ENCODE measurements at places on chromosomes 12 and 14.
A peak's percentile ranks its signal among the peaks of the same experiment; 100 is the strongest.

DNA sequence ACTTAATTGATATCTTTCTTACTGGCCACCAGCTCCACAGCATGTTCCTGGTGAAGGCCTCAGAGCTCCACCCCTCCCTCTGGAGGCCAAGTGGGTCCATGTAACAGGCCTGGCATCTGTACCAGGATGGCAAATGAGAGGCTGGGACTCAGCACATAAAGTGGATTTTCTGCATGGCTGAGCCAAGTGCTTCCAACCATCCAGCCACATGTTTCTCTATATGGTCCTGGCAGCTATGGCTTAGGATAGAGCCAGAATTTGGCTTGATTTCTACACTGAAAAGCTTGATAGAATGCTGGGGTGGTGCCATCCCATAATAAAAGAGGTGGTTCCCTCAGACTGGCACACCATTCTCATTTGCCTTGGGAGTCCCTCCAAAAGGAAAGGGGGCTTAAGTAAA is 94.1 kb downstream of the PAX9 start:
- DNase-seq, result no peak

GRCh38 chr14:56900726-56901125 is 90.4 kb upstream of the OTX2 start:
- DNase-seq, result no peak

GRCh38 chr12:6927379-6928021 is at the start of gene ATN1:
Gene ATN1, plus strand, starts transcription at chr12:6927959. Its CDS starts 6,043 bp downstream, at chr12:6934002.
- DNase-seq, result peak; percentile 60

- no peak for DNase-seq
Measured at GRCh38 chr12:28453686-28454085, 263.4 kb downstream of the CCDC91 start.

DNA sequence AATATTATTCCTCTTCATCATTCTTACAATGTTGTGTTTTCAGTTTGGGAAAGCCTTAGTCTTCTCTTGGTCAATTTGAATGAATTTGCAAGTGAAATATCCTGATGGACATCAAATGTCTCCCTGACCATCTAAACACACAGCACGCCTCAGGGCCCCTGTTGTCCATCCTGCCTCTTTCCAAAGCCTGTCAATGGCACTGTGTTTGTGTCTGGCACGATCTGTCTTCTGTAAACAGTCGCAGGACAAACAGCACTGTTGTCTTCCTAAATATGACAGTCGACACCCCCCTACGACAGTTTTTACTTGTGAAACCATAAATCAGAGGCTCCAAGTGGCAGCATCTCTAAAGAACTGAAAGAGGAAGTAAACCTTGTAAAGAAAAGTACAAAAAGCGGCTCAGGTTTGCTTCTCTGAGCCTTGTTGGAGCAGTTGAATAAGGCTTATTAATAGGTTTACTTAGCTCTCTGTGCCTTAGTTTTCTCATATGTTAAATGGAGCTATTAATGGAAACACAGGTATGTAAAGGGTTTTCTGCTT is 285.8 kb downstream of the NRXN3 start:
- no peak for DNase-seq

DNA sequence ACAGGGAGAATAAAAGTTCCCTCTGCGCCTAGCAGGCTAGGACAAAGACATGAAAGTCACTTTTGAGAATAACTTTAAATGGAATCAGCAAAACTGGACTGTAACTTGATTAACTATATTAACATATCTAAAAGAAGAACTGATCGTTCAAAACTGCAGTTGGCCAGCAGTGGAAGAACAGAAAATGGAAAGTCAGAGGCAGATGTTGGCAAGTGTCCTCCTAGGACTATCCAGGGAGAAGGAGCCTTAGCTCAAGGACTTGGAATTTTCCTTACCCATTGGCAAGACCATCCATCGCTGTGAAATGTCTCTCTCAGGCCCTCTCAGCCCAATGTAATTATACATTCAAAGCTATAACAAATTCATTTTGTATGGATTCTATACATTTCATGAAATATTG is 419.7 kb downstream of the ATP23 start:
- no peak for DNase-seq

DNA sequence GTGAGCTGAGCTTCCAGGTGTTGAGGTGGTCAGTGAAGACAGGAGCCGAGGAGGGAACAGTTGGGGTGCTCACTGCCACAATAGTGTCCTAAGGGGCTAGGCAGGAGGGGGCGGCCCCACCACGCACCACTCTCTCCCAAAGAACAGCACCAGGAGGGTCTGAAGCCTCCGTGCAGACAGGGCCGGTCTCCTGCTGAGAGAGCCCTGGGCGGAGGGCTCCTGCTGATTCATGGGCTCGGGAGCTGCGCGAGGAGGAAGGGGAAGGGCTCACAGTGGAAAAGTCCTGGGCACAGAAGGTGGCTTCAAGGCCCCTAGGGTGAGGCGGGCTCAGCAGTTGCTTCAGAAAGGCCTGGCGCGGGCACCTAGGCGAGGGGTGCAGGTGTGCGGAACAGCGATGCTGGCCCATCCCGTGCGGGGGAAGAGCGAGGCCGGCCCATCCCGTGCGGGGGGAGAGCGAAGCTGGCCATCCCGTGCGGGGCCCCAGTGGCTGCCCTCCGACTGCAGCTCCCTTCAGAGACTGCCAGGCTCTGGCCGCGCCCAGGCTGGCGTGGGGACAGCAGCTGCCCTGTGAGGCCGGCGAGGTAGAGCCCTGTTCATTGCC is 176.7 kb downstream of the ADGRD1 start:
- DNase-seq, result no peak

DNA sequence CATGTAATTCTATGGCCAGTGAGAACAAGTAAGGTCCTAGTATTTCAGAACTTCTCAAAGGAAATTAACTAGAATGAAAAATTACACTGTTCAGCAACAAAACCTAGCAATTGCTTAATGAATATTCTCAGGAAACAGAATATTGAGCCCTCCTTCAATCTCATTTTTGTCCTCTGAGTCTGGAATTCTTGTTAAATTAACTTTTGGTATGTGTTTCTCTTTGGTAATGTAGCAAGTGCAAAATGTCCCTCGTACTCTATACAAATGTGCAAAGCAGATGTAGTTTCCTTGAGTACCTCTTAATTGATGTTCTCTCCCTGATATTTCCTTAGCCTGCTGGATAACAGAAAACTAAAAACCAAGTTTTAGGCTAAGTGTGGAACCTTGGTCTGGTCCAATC is 190.8 kb upstream of the CNOT2 start:
- DNase-seq, result no peak

DNA sequence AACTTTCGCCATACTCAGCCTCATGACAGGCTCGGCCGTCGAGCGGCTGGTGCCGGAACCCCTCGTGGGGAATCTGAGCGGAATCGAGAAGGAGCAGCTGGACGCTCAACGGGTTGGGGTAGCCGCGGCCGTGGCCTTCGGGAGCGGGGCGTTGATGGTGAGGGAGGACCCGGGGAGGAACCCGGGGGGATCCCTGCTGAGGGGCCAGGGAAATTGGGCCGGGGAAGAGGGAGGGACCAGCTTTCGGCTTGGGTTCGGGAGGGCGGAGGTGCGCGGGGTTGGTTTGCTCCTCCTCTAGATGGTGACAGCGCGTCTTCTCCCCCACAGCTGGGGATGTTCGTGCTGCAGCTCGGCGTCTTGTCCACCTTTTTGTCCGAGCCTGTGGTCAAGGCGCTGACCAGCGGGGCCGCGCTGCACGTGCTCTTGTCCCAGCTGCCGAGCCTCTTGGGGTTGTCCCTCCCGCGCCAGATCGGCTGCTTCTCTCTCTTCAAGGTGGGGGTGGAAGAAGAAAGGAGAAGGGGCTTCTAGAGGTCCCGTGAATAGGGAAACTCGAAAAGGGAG is 9.8 kb downstream of the ARHGEF25 start:
- no peak for DNase-seq

DNA sequence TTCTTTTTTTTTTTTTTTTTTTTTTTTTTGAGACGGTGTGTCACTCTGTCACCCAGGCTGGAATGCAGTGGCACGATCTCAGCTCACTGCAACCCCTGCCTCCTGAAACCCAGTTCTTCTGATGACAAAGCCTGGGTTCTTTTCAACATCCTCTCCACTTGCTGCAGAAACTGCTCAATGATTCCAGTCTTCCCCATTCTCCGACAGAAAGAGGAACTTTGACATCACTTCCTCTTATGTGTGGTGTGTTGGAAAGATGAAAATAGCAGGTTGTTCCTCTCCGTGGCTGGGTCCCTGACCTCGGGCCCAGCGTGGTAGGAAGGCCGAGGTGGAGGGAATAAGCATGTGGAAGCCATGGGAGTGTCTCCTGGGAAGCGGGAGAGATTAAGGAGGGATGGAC is 198.4 kb downstream of the PHETA1 start:
- DNase-seq, result no peak

GRCh38 chr14:56794088-56794556 is 16.2 kb downstream of the OTX2 start:
- DNase-seq, result no peak

- no peak for DNase-seq
Measured at GRCh38 chr12:92539110-92539749, 163.6 kb upstream of the PLEKHG7 start.

- DNase-seq, result no peak
Measured at GRCh38 chr14:51095854-51096823, 1.2 kb upstream of the TRIM9 start.

GRCh38 chr12:53820514-53821306 is 68.9 kb upstream of the CISTR start:
- no peak for DNase-seq

DNA sequence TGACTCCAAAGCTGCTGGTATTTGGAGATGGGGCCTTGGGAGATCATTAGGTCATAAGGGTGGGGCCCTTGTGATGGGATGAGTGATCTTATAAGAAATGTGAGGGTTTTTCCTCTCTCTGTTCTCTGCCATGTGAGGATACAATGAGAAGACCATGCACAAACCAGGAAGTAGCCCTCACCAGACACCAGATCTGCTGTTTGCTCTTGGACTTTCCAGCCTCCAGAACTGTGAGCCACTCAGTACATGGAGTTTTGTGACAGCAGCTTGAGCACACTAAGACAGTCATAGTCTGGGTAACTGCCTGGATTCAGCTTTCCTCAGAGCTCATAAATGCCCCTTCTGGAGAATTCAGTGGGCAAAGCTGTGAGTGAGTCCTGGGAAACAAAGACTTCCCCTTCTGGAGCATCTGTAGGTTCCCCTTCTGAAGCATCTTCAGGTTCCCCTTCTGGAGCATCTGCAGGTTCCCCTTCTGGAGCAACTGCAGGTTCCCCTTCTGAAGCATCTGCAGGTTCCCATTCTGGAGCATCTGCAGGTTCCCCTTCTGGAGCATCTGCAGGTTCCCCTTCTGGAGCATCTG is 11.0 kb upstream of the PPP4R3A start:
- DNase-seq, result no peak

GRCh38 chr12:132507656-132508490 is 17.9 kb downstream of the FBRSL1 start:
- no peak for DNase-seq

- no peak for DNase-seq
Measured at GRCh38 chr14:76760331-76761135, 735 bp upstream of the VASH1 start.

- DNase-seq, result peak; percentile 3
Measured at GRCh38 chr12:27305673-27306456, 26.8 kb upstream of the BMAL2 start.

DNA sequence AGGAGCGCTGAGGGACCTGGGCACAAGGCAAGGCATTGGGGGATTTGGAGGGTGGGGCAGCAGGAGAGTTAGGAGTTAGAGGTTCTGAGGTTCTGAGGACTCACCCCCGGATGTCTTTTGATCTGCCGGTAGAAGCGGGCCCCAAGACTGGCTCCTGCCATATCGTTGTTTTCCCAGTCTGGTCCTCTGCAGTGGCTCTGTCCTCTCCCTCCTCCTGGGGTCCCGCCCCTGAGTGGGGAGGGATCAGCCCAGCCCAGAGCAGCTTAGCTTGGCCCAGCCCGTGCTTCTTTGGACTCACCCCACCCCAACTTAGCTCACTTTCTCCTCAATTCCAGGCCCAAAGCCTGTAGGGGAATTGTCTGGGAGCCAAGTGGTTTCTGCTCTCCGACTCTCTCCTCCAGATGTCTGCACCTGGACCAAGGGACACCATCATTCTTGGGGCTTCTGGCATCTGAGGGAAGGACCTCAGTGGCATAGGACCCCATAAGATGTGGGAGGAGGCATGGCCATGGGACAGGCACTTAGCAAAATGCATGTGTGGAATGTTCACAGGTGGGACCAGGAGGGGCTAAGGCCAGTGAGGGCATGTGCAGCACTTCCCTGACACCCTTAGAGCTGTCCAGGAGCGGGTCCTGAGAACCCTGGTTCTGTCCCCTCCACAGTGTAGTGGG is 7.5 kb downstream of the SHMT2 start:
- no peak for DNase-seq

DNA sequence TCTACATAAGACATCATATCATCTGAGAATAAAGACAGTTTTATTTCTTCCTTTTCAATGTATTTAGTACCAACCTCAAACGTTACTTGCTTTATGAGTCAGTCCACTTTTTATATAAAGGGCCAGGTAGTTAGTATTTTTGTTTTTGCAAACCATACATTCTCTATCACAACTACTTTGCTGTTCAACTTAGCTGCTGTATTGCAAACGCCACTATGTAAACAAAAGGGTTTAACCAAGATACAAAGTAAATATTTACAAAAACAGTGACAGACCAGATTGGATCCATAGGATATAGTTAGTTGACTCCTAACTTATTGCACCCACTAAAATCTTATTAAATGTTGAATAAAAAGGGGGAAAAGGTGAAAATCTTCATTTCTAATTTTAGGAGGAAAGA is 87.7 kb upstream of the FOXG1 start:
- DNase-seq, result no peak

DNA sequence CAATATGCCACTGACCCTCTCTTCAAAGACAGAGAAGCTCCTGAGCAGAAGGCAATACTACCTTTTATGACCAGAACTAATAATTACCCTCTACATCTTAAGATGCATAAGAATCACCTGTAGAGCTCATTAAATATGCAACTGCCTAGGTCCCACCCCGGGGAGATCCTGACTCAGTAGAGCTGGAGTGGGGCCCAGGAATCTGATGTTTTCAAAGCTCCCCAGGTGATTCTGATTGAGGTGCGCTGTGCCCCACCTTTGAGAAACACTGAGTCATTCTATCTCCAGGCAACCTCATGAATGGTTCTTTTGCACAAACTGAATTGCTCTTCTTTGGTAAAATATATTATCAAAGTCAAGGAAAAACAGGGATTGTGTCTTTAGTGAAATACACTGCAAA is 149.3 kb upstream of the BMP4 start:
- no peak for DNase-seq

GRCh38 chr12:122021193-122021821 is 377 bp upstream of the BCL7A start:
- peak; percentile 44 for DNase-seq

DNA sequence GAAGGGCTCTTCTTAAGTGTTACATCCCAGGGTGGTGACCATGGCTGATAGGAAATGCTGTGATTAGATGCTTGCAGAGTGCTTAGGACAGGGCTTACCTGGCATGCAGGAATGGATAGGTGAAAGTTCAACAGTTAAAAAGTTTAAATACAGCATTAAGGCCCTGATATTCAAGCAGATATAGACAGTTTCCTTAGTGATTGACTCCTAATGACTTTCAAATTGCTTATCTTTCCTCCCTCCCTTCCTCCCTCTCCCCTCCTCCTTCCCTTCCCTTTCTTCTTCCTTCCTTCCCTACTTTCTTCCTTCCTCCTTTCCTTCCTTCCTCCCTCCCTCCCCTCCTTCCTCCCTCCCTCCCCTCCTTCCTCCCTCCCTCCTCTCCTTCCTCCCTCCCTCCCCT is 244.6 kb upstream of the NOS1 start:
- DNase-seq, result no peak

GRCh38 chr14:61642614-61642982 is 52.7 kb upstream of the HIF1A start:
- no peak for DNase-seq

Data from NCI-H1105 (cell line).